ENCODE measurements at places on chromosomes 2 and 18. TPM values are rescaled to one million over a fixed set of nuclear protein-coding genes. Genes with fewer than 3 reads are reported as not detected.

TDRD15 gene
- total RNA-seq: not detected

SP140L gene
- 0.49 TPM for total RNA-seq

FAM98A gene
- 15.2 TPM for total RNA-seq

CD8B gene
- 0.25 TPM for total RNA-seq

MDH1B gene
- total RNA-seq: 3.4 TPM

PDE1A gene
- 41.8 TPM for total RNA-seq

CCDC85A gene
- 22.1 TPM for total RNA-seq

SERPINB13 gene
- total RNA-seq: under 0.01 TPM

CCL20 gene
- total RNA-seq: not detected
